ENCODE measurements at places on chromosomes 5 and 9.
A peak's percentile ranks its signal among the peaks of the same experiment; 100 is the strongest.

DNA sequence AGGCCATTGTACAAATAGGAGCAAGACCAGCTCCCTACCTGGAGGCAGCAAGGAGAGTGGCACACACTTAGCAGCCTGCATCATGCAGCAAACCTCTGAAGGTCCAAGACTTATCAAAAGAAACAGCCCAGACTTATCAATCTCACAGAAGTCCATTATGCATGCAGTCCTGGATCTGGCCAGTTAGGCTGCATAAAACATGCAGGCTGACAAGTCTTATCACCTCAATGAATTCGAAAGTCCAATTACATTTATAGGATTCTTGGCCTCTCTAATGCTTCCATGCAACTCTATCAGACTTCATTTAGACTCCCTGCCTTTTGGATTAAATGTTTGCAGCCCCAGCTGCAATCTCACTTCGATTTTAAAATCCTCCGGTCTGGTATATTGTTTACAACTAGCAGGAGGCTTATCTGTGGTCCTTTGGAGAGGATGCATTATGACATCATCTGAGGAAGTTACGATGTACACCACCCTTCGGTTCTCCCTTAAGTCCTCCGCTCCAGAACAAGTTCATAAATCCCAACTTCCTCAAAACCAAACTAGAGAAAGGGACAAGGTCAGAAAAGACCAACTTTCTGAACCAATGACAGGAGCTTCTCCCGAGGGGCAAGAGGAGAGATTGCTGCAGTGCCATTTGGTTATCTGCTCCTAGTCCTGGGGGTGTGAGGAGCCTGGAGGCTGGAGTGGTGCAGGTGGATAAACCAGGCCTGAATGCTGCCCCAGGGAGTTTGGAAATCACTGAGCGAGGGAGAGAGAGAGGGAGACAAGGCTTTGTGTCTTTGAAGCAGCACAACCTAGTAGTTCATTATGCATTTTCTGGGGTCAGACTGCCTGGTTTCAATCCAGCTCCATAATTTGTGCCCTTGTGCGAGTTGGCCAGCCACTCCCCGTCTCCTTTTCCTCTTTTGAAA is 313.9 kb downstream of the TLE1 start:
- no peak overlapping the region for H3K4me3 ChIP-seq
- no peaks in the 10 kb centered on the region for H3K27me3 ChIP-seq
- H3K36me3 ChIP-seq: no peaks in the 10 kb centered on the region
- H3K4me1 ChIP-seq: no peaks in the 10 kb centered on the region
- DNase-seq: no peak

GRCh38 chr5:131252824-131253171 is 11.1 kb upstream of the CDC42SE2 start:
- H3K4me1 ChIP-seq: no peaks in the 10 kb centered on the region
- H3K4me3 ChIP-seq: no peak overlapping the region
- no peaks in the 10 kb centered on the region for H3K27me3 ChIP-seq

GRCh38 chr5:151082282-151082902 is 1.6 kb upstream of the TNIP1 start:
- no peaks in the 10 kb centered on the region for H3K36me3 ChIP-seq
- H3K27ac ChIP-seq: peak overlapping the region; percentile 99
- H3K27me3 ChIP-seq: no peaks in the 10 kb centered on the region
- H3K4me1 ChIP-seq: peaks cover 30% of the 10 kb centered on the region

- no peaks in the 10 kb centered on the region for H3K4me1 ChIP-seq
- no peak for DNase-seq
- H3K4me3 ChIP-seq: no peak overlapping the region
- no peaks in the 10 kb centered on the region for H3K27me3 ChIP-seq
- no peak overlapping the region for H3K27ac ChIP-seq
These were observed 111.0 kb downstream of the GAPVD1 start for GRCh38 chr9:125372441-125373226.

GRCh38 chr5:83049370-83049885 is 27.8 kb downstream of the TMEM167A start:
- H3K36me3 ChIP-seq: no peaks in the 10 kb centered on the region
- H3K4me1 ChIP-seq: no peaks in the 10 kb centered on the region
- H3K27ac ChIP-seq: no peak overlapping the region
- H3K27me3 ChIP-seq: no peaks in the 10 kb centered on the region
- H3K4me3 ChIP-seq: no peak overlapping the region
- no peak for DNase-seq

GRCh38 chr9:72635197-72635596 is 113.8 kb downstream of the TMC1 start:
- no peak for DNase-seq
- H3K27me3 ChIP-seq: no peaks in the 10 kb centered on the region
- H3K27ac ChIP-seq: no peak overlapping the region
- no peak overlapping the region for H3K4me3 ChIP-seq
- no peaks in the 10 kb centered on the region for H3K4me1 ChIP-seq
- no peaks in the 10 kb centered on the region for H3K36me3 ChIP-seq

DNA sequence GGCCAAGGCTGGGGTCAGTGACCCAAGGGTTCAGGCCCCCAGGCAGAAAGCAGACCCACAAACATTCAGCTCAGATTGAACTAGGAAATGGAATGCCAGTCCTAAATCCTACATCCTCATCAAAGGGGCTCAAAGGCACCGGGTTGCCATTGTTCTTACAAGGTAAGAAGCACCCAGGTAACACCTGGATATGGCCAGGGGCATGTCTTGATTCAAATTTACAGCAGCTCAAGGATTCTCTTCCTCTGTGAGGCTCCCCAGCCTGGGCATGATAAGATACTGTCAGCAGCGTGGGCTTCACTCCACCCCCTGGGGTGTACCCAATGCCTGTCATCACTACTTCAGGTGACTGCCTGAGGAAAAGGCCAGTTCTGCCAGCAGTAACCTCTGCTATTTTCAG is 92.1 kb upstream of the FSTL4 start:
- H3K27me3 ChIP-seq: no peaks in the 10 kb centered on the region
- H3K4me3 ChIP-seq: no peak overlapping the region
- no peak for DNase-seq
- no peaks in the 10 kb centered on the region for H3K4me1 ChIP-seq
- H3K27ac ChIP-seq: no peak overlapping the region

- H3K27me3 ChIP-seq: no peaks in the 10 kb centered on the region
- H3K4me1 ChIP-seq: no peaks in the 10 kb centered on the region
- no peak overlapping the region for H3K4me3 ChIP-seq
- DNase-seq: no peak
- H3K27ac ChIP-seq: no peak overlapping the region
- H3K36me3 ChIP-seq: no peaks in the 10 kb centered on the region
These were observed 36.3 kb downstream of the CAPSL start for GRCh38 chr5:35902046-35902672.

GRCh38 chr5:73437101-73437776 is 11.3 kb downstream of the FOXD1 start:
- DNase-seq: no peak
- H3K4me1 ChIP-seq: peaks cover 8% of the 10 kb centered on the region
- peak overlapping the region; percentile 59 for H3K4me3 ChIP-seq
- H3K27ac ChIP-seq: no peak overlapping the region
- H3K27me3 ChIP-seq: peaks cover 98% of the 10 kb centered on the region

GRCh38 chr5:98836175-98836574 is 62.7 kb downstream of the RGMB start:
- H3K4me1 ChIP-seq: no peaks in the 10 kb centered on the region
- H3K36me3 ChIP-seq: no peaks in the 10 kb centered on the region
- no peaks in the 10 kb centered on the region for H3K27me3 ChIP-seq

DNA sequence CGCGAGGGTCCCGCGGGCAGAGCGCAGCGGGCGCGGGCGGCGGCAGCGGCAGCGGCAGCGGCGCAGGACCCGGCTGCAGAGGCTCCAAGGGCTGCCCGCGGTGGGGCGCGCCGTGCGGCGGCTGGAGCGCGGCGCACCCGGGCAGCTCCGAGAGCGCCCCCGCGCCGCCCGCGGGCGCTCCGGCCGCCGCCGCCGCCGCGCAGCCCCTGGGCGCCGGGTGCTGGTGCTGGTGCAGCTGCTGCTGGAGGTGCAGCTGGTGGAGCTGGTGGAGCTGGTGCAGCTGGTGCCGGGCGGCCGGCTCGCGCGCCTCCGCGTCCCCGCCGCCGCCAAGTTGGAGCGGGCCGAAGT is 644 bp downstream of the IER5L start:
- H3K27me3 ChIP-seq: no peaks in the 10 kb centered on the region
- DNase-seq: no peak
- H3K36me3 ChIP-seq: no peaks in the 10 kb centered on the region
- H3K4me1 ChIP-seq: peaks cover 4% of the 10 kb centered on the region

DNA sequence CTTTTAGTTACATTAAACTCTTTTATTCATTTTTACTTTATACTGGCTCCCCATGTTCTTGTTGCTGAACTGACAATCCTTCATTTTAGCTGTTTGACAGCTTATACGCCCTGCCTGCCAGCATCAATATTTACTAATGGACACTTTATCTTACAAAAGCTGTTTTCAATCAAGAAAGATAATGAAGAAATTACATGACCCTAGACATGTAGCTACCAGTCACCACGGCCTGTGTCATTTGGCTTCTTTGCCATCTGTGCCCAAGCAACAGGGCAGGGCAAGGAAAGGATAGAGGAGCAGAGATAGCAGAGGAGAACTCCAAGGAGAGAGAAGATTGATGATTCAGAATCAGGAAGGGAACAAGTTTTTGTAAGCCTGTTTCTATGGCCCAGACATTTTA is 647.3 kb downstream of the BRINP1 start:
- no peak for DNase-seq
- H3K4me1 ChIP-seq: no peaks in the 10 kb centered on the region
- no peaks in the 10 kb centered on the region for H3K27me3 ChIP-seq
- H3K27ac ChIP-seq: no peak overlapping the region

DNA sequence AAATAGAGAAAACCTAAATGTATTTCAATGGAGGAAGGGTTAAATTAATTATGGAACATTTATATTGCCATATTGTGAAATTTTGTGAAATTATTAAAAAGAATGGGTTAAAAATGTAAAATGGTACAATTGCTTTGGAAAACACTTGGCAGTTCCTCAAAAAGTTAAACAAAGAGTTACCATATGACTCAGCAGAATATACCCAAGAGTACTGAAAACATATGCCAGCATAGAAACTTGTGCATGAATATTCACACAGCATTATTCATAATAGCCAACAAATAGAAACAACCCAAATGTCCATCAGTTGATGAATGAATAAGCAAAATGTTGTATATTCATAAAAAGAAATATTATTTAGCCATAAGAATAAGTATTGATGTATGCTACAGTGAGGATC is 181.0 kb upstream of the MAST4 start:
- H3K36me3 ChIP-seq: no peaks in the 10 kb centered on the region
- no peak overlapping the region for H3K4me3 ChIP-seq
- H3K27ac ChIP-seq: no peak overlapping the region
- no peak for DNase-seq

GRCh38 chr9:7186175-7186574 is 428.4 kb downstream of the KDM4C start:
- no peak overlapping the region for H3K4me3 ChIP-seq
- no peaks in the 10 kb centered on the region for H3K4me1 ChIP-seq
- DNase-seq: no peak
- H3K27me3 ChIP-seq: no peaks in the 10 kb centered on the region
- H3K27ac ChIP-seq: no peak overlapping the region

GRCh38 chr5:109703166-109703565 is 13.4 kb downstream of the MAN2A1 start:
- H3K27me3 ChIP-seq: no peaks in the 10 kb centered on the region
- DNase-seq: no peak
- no peak overlapping the region for H3K27ac ChIP-seq
- no peaks in the 10 kb centered on the region for H3K36me3 ChIP-seq

GRCh38 chr5:56481428-56482357 is 248.6 kb upstream of the ANKRD55 start:
- H3K36me3 ChIP-seq: no peaks in the 10 kb centered on the region
- H3K27ac ChIP-seq: peak overlapping the region; percentile 97
- H3K4me1 ChIP-seq: no peaks in the 10 kb centered on the region
- H3K4me3 ChIP-seq: peak overlapping the region; percentile 87
- no peaks in the 10 kb centered on the region for H3K27me3 ChIP-seq

DNA sequence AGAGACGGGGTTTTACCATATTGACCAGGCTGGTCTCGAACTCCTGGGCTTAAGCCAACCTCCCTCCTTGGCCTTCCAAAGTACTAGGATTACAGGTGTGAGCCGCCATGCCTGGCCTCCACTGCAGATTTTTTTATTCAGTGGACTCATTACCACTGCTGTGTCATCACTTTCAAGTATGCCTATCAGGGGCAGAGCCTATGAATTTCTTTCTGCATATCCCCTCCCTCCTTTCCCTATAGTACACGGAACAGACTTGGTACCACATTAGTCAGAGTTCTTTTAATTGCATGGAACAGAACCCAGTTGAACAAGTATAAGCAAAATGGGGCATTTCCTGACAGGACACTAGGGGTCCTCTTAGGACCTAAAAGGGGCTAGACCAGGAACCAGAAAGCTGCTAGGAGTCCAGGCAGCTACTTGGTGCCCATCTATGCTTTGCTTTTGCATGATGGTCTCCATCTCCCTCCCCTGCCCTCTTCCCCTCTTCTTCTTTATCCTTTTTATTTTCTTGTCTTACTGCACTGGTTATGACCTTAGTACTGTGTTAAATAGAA is 5.8 kb downstream of the BSPRY start:
- DNase-seq: no peak
- no peaks in the 10 kb centered on the region for H3K36me3 ChIP-seq
- no peak overlapping the region for H3K4me3 ChIP-seq

DNA sequence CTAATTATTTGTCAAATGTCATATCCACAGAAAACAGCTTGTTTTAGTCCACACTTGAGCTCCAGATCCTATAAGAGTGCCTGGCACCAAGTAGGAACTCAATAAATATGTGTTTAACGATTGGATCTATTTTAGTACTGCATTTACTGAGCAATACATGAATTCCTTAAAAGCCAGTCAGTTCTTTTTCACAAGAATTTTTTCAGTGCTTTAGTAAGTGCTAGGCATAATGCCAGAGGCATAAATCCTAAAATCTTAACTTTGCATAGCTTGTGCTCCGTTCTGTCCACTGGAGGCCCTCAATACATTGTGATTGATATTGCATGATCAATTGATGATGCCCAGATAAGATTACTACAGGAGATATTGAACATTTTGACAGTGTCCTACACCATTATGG is 67.3 kb upstream of the PCSK5 start:
- H3K36me3 ChIP-seq: no peaks in the 10 kb centered on the region
- no peak for DNase-seq
- no peak overlapping the region for H3K27ac ChIP-seq
- no peaks in the 10 kb centered on the region for H3K27me3 ChIP-seq
- H3K4me1 ChIP-seq: no peaks in the 10 kb centered on the region
- H3K4me3 ChIP-seq: no peak overlapping the region

DNA sequence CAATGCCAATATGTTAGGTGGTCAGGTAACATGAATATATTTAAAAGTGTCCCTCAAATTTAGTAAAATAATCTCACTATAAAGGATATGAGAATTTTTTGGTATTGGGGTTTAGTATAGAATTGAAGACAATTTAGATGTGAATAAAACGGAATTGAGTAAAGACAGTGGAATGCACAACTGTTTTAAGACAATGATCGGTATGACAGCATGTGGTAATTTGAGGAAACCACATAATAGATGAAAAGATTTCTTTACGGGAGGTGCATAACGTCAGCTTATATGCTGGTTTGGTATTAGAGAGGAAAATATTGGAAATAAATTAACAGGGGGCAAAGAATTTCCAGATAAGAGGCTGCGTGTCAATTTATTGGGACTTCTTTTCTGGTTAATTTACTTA is 1043.2 kb downstream of the CDH18 start:
- DNase-seq: no peak
- H3K27me3 ChIP-seq: no peaks in the 10 kb centered on the region
- H3K4me3 ChIP-seq: no peak overlapping the region
- no peaks in the 10 kb centered on the region for H3K36me3 ChIP-seq
- no peak overlapping the region for H3K27ac ChIP-seq

GRCh38 chr9:106066940-106067524 is 372.7 kb downstream of the TMEM38B start:
- DNase-seq: no peak
- H3K27me3 ChIP-seq: no peaks in the 10 kb centered on the region
- H3K4me3 ChIP-seq: no peak overlapping the region
- no peak overlapping the region for H3K27ac ChIP-seq
- no peaks in the 10 kb centered on the region for H3K36me3 ChIP-seq
